PC-9 (cell line): ENCODE measurements at places on chromosomes 3 and 15.

GRCh38 chr3:24351779-24352469, 142.7 kb downstream of the THRB start:
- DNase-seq: no peak

- no peak for DNase-seq
These were observed 459 bp upstream of the ADCY5 start for GRCh38 chr3:123449102-123449996.

- DNase-seq: no peak
These were observed 401.2 kb upstream of the CDIN1 start for GRCh38 chr15:36178303-36178633.

- DNase-seq: no peak
These were observed 223.6 kb upstream of the CTNNB1 start for GRCh38 chr3:40975711-40976121.

- peak; percentile 64 for DNase-seq
These were observed 27.2 kb downstream of the AKAP13 start for GRCh38 chr15:85407421-85408269.

GRCh38 chr15:91549581-91549980, 303.9 kb upstream of the SLCO3A1 start:
- no peak for DNase-seq

DNA sequence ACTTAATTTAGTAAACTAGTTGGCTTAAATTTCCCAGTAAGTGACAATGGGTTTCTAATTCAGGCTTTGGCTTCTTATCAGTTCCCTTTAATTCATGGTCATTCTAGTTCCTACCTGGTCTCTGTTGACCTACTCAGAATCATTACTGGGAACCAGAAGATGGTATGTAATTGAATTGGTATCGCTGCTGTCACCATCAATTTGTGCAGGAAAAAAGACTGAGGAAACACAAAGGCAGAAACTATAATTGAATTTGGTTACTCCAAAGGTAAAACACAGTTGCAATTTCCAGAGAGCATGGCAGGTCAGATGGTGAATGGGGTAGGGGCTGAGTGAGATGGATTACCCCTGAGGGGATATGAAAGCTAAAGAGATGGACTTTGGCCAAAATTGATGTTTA, 226.5 kb upstream of the GAP43 start:
- no peak for DNase-seq
